T-cell (primary cell): ENCODE measurements at places on chromosomes 7 and 10.

- no peak for DNase-seq
These were observed 52.2 kb downstream of the CPEB3 start for GRCh38 chr10:92238586-92239098.

DNA sequence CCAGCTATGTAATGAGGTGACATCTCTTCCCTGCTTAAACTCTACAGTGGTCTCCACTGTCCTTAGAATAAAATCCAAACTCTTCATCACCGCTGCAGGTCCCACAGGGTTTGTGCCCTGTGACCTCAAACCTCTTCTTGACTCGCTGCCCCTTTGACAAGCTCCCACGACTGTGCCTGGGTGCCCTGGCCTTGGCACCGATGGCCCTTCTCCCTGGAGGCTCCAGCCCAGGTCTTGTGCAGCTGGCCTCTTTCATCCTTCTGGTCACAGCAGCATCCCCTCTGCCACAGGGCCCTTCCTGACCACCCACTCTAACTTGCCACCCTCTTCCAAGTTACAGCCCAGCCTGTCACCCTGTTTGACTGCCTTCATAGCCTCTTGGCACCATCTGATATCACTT is 108.2 kb downstream of the DLG5 start:
- no peak for DNase-seq

- peak; percentile 51 for DNase-seq
These were observed 7.3 kb downstream of the LRRN3 start for GRCh38 chr7:111098011-111098925.

DNA sequence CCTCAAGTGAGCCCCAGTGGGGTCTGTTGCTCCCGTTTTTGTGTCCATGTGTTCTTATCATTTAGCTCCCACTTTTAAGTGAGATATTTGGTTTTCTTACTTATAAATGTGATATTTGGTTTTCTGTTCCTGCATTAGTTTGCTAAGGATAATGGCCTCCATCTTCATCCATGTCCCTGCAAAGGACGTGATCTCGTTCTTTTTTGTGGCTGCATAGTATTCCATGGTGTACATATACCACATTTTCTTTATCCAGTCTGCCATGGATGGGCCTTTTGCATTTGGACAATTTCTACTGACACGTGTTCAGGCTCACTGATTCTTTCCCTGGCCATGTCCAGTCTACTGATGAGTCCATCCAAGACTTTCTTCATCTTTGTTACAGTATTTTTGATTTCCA is 9.6 kb downstream of the SFXN2 start:
- no peak for DNase-seq

GRCh38 chr10:130024779-130025325 is 60.8 kb upstream of the EBF3 start:
- DNase-seq: no peak

- DNase-seq: no peak
These were observed 26.8 kb downstream of the PROSER2 start for GRCh38 chr10:11849911-11850310.

- no peak for DNase-seq
These were observed 156.2 kb downstream of the CRPPA start for GRCh38 chr7:16264823-16265804.

GRCh38 chr10:87700031-87700796 is 40.5 kb downstream of the PAPSS2 start:
- no peak for DNase-seq

DNA sequence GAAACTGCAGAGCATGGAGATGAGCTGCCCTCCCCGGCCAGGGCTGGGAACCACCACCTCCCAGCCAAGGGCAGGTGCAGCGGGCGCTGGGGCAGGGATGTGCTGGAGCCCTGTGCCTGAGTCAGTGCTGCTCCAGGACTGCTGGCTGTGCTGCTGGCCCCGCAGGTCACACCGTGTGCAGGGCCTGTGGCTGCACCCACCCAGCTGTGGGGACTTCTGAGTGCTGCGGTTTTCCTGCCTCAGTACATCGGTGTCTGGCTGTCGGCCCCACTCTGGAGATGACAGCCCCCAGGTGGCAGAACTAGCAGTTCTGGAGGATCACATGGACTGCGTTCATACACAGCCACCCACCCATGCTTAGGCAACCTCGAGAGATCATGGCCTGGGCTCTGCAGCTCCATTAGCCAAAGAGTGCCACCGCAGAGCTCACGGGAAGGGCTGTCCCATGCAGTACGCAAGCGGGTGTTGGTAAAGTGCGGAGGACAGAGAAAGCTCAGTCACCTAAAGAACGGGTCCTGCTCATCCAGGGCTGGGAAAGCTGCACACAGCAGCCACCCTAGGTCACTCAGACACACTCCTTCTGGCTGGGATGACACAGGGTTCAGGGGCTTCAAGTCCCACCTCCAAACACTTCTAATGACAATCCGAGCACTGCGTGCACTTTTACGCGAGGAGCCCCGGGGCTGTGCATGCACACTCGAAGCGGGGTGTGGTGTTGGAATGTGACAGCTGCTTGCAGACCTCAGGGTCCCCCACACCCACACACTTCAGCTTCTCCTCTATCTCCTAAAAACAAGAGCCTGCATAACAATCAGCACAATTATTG is 198.1 kb upstream of the PPP2R2D start:
- DNase-seq: no peak

- no peak for DNase-seq
These were observed 722 bp downstream of the DENND10 start for GRCh38 chr10:119104654-119105015.

DNA sequence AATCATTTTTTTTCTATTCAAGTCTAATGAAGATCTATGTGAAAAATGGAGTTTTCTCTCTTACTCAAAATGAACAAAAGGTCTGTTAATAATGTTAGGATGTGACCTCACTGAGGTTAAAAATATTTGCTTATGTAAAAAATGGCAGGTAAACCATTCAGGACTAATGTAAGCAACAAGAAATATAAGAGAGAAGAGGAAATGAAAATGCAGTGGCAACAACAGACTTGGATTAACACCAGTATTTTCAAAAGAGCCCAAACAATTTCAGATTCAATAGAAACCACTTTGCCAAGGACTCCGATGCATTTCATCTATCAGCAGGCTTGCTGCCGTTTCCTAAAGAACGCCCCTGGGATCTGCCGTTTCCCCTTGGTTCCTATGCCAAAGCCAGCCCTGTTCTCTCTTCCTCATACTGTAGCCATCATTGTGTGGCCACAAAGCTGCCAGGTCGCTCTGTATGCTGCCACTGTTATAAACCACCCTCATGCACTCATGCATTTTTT is 66.4 kb downstream of the MTURN start:
- DNase-seq: no peak

GRCh38 chr7:158020706-158021095 is 566.9 kb downstream of the PTPRN2 start:
- no peak for DNase-seq

DNA sequence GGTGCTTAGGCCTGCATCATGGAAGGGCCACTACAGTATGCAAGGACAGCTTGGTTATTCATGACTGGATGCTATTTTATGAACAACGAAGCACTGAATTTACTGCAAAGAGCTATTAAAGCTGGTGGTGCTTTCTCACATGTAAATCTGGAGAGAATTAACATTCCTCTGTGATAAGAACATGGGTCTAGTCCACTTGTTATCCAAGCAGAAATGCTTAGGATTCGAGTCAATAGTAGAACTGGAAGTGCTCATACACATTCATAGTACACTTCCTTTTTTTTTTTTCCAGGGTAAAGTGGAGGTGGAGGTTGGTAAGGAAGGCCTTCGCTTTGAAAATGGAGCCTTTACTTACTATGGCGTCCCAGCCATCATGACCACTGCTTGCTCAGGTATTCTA is 35.0 kb downstream of the CNNM1 start:
- DNase-seq: no peak

DNA sequence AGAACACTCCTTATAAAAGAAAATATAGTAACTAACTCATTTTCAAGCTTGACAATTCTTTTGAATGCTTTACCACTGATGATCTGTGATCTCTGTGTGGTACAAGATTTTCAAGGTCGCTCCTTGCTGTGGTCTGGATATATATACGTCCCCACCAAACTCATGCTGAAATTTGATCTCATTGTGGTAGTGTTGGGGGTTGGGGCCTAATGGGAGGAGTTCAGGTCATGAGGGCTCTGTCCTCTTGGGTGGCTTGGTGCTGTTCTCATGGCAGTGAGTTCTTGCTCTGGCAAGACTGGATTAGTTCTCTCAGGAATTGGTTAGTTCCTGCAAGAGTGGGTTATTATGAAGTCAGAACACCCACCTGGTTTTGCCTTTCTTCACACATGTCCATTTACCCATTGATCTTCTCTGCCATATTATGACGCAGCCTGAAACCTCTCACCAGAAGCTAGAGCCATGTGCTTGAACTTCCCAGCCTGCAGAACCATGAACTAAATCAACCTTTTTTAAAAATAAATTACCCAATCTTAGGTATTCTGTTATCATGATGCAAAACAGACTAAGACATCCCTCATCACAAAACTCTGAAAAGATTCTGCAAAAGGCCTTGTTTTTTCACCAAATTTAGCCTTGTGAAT is 8.3 kb upstream of the EDRF1 start:
- no peak for DNase-seq

DNA sequence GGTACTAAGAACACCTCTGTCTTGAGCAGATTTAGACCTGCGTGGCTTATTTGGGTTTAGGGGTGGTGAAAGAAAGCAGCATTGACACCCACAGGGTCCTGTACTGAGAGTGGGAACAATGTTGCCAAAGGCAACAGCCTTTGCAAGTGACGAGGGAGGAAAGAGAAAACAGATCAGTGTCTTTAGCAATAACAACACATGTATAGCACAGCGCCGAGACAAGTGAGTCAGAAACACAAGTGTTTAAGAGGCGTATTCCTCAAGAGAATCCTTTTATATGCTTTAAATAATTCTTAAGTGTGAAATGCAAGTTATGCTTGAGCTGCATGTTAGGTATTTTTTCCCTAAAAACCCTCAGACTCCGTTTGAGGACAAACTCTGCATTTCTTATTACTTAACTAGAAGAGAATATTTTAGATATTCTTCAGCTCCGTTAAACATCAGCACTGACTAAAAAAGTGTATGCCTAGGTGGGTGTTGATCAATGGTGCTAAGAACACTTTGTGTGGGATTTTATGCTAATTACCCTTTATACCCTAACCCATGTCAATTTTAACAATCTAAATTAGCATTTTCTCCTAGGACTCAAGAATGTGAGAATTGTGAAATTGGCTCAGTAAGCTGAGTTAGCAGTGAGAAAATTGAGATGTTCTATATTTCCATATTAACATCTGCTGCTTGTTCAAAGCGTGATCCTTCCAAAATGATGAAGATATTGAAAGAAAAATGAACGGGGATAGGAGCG is 1095.4 kb upstream of the CELF2 start:
- DNase-seq: no peak

GRCh38 chr10:14456218-14456869 is 125.6 kb upstream of the FRMD4A start:
- DNase-seq: no peak
